ENCODE measurements at places on chromosomes 7 and 10. TPM values are rescaled to one million over a fixed set of nuclear protein-coding genes. Genes with fewer than 3 reads are reported as not detected.

DNA sequence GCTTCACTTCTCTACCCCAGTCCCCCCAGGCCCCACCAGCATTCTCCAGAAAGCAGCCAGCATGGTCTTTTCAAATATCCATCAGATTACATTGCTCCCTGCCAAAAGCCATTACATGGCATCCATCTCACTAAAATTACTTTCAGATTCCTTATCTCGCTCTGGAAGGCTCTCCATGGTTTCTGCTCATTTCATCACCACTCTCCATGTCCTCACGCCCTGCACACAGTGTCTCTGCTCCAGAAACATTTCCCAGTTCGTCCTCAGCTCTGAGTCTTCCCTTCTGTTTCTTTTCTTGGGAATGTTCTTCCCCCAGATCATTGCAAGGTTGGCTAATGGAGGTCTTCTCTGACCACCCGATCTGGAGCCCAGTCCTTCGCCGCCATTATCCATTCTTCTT lies 499.1 kb downstream of the KCNMA1 start:
- no peak for DNase-seq

DNA sequence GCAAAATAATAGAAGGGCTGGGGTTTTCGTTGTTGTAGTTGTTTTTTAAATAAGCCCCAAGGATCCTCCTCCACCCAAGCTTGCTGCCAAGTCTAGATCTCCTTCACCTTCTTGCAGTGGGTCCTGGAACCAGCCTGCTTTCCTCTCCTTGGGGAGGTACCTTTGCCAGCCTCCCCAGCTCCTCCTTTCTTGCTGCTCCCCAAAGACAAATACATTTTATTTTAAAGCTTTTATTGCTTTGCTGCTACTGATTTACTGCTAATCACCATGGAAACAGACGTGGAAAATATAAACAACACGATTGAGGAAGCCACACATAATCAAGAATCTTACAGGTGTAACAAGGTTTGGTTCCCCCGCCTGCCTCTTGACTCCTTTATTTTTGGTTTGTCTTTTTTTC lies 17.4 kb upstream of the SLF2 start:
- no peak for DNase-seq

GRCh38 chr10:50447691-50448090 lies 176.1 kb downstream of the SGMS1 start:
- DNase-seq, result no peak

DNA sequence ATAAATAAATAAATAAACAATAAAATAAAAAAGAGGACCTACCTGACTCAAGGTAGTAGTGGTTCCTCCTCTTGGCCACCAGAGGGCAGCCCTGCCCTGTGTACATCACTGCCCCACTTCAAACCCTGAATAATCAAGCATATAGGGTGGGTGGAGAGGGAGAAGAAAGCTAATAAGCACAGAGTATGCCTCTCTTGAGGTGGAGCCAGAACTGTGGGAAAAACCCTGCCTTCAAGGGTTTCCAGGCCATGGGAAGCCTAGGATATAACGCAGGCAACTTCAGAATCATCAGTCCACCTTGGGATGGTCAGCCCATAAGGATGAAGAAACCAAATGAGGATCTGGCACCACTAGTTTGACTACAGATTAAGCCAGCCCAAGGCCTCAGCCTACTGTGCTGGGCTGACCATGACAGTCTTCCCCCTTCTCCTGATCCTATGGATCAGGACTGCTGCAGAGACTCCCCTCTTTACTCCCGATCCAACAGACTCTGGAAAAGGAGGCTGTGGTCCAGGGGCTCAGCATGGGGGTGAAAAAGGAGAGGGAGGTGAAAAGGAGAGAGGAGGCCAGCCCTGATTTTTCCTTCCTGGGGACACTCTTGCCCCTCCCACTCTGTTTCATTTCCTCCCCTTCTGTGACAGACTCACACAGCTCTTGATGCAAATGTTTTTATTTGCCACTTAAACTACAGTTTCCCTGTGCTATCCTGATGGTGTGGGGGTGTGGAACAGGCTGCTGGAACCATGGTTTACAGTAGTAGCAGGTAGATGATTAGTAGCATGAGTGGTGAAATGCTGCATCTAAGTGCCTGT lies 10.1 kb downstream of the AVPI1 start:
- DNase-seq, result no peak

GRCh38 chr10:106836933-106837663 lies 327.4 kb downstream of the SORCS1 start:
- DNase-seq, result no peak

- no peak for DNase-seq
These were observed 79.0 kb downstream of the ABI1 start for GRCh38 chr10:26781797-26782196.

DNA sequence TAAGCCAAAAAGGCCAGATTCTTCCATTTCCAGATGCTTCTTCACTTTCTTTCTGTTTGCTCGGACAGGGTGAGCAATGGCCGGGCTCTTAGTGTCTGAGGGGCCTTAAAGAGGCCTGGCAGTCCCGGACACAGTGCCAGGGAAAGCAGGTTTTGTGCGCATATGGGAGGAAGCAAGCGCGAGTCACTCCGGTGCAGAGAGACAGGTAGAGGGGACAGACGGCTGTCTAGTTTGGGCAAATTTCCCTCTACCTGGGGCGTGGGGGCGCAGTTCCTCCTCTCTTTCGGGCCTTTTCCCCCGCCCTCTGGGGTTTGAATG lies 4.7 kb downstream of the NEUROD6 start:
- DNase-seq, result no peak

DNA sequence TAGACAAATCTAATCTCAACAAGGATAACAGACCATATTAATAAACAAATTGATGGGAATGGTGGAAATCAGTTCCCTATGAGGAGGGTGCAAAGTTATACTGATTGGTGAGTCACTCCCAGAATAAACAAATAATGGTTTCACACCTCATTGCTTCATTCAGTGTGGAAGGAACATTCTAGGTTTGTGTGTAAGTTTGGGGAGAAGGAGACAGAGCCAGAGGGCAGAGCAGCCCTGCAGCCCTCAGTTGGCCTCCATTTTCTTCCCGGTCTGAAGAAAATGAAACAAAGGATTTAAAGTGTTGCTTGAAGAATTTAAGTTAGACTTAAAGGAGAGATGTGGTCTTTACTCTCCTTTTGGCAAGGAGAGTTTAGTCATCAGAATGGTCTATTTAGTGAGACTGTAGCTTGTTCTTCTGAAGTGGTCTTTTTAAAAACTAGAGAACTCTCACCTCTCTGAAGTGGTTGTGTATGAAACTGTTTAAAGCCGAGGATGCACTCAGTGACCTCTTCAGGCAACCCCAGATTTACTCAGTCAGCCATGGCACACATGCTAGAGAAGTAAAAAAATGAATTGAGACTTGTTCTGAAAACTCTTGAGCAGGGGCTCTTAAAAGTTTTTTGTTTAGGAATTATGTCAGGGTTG lies 27.2 kb downstream of the IKZF1 start:
- no peak for DNase-seq

DNA sequence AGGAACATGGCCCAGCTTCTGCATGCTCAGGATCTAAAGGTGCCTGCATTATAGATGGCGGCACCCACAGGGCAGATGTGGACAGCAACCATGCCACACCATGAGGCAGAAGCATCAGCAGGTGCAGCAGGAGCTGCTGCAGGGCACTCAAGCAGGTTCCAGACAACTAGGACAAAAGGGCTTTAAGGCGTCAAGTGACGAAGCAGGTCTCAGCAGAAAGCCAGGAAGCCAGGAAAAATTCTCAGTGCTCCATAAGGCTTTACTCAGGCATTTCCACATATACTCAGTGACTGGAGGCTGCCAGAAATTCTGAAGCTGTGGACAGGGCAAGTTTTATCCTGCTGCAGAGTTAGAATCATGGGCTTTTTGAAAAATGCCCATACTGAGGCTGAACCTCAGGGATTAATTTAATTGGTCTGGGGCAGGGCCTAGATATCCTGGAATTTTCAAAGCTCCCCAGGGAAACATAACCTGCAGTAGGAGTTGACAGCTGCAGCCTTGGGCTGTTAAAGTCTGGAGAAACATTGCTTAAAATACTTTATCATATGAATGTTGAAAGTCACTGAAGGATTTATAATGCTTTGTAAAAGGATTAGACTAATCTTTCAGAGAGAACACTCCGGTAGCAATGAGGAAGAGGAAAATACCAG lies 68.1 kb upstream of the RNF148 start:
- DNase-seq, result no peak

- no peak for DNase-seq
These were observed 866.3 kb downstream of the ANKRD7 start for GRCh38 chr7:119090851-119091250.

DNA sequence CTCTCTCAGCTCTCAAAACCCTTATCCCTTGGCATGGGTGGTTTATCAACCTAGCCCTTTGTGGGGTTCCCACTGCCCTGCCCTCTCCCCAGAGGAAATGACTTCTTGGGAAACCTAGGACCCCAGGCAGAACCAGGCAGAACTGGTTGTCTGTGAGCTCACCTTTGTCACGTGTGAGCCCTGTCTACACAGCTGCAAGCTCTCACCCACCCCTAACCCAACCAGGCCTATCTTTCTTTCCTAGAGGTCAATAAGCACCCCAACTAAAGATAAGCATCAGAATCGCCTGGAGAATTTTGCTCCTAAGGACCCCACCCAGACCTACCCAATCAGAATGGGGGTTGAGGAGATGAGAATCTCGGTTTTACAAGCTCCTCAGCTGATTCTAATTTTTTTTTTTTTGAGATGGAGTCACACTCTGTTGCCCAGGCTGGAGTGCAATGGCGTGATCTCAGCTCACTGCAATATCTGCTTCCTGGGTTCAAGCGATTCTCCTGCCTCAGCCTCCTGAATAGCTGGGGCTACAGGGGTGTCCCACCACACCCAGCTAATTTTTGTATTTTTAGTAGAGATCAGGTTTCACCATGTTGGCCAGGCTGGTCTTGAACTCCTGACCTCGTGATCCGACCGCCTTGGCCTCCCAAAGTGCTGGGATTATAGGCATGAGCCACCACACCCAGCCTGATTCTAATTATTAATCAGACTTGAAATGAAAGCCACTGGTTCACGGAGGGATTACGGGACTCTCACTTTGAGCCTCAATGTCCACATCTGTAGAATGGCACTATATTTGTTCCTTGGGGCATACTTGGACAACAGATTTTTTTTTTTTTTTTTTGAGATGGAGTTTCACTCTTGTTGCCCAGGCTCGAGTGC lies 7.5 kb upstream of the DDIT4 start:
- DNase-seq, result no peak

DNA sequence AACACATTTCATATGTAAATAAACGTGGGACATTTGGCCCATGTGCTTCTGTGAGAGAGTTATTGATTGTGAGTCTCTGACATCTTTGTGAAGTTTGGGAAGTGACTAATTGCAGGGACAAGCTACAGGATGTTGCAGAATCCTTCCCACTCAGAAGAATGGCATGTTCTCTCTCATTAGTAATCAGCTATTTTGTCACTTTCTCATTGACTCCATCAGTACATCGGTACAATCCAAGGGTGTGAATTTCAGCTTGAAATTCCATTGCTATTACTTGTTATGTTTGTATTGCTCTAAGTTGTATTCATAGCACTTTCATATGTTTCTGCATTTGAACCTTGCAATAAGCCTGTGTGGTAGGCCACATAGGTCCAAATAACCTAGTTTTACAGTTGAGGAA lies 100.0 kb upstream of the KCNMA1 start:
- no peak for DNase-seq

DNA sequence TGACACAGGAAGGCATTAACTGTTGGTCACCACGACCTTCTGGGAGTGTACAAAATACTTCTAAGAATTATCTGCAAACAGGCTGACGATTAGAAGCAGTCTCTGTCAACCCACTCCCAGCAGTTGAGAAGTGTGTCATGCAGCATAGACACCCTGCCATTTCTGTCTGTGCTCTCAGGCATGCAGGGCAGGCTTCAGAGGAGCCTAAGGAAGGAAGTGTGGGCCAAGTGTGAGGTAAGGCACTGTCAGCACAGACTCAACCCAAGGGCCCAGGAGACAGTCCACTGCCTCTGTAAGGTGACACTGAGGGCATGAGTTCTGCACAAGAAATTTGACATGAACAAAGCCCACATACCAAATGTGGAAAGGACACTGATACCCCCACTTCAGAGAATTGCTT lies 109.0 kb upstream of the VIPR2 start:
- DNase-seq, result no peak

DNA sequence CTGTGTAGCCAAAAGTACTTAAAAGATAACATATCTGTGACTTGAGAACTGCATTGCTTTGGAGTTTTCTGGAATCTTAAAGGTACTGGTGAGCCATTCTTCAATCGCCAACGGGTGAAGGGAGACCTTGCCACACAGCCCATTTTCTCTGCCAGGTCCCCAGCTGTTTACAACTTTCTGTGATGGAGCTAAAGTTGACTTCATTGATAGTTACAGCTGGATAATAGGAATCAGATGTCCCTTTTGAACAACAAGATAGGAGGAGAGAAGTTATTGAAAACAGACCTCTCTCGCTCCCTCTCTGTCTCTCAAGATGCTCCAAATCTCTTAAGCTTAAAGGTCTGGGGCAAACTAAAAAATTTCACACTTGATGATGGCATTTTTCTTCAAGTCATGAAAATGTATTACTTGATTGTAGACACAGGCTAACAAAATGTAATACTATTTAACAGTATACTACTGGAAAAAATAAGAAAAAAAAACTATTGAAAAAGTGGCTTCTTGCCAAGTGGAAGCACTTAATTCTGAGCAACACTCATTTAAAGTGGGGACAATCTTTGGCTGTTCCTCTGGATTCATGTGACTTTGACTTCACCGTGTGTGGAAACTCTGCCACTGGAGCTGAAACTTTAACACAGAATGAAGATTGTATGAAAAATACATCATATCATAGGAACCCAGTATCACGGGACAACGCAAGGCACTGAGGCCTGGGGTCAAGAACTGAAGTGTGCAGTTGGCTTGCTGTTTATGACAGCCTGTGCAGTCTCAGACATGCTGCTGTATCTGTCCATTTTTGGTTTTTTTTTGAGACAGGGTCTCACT lies 78.4 kb upstream of the AFAP1L2 start:
- DNase-seq, result no peak

DNA sequence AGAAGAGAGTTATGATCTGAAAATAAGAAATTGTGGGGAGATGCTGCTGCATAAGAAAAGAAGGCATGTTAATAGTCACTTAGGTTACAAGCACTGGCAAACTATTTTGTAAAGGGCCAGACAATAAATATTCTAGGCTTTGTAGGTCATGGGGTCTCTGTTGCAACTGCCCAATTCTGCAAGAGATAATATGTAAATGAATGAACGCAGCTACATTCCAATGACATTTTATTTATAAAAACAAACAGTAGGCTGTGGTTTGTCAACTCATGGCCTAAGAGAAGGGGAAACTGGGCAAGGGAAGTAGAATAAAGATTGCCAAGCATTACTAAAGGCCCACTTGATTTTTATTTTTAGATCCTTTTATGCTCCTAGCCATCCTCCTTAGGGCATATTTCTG lies 133.1 kb downstream of the RAPGEF5 start:
- DNase-seq, result no peak

DNA sequence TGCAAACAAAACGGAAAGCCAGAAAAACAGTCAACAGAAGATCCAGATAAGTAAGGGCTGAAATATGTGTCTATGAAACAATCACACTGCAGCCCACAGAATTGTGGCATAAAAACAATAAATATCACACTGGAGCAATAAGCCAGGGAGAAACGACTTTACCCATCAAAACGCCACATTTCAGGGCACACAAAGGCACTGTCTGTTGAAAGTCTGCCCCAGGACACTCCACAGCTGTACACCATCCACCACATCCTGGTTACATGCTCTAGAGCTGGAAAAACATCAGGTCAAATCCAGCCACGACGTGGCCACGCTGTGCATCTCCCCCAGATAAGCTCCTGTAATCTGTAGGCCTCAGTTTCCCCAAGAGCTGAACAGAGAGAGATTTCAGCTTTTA lies 88.7 kb downstream of the COBL start:
- no peak for DNase-seq

ABCA13 gene
- total RNA-seq, result not detected

CLDN4 gene
- 0.27 TPM for total RNA-seq

SERPINE1 gene
- 4.3 TPM for total RNA-seq

SFRP5 gene
- total RNA-seq, result 8.7 TPM

COL17A1 gene
- not detected for total RNA-seq

PALS2 gene
- 7.1 TPM for total RNA-seq

Data from left ventricle myocardium inferior (tissue), 1 donor.